8988T (cell line): ENCODE measurements at places on chromosomes 6 and 20.

GRCh38 chr20:39549733-39550132, 587.6 kb downstream of the DHX35 start:
- no peak for DNase-seq

DNA sequence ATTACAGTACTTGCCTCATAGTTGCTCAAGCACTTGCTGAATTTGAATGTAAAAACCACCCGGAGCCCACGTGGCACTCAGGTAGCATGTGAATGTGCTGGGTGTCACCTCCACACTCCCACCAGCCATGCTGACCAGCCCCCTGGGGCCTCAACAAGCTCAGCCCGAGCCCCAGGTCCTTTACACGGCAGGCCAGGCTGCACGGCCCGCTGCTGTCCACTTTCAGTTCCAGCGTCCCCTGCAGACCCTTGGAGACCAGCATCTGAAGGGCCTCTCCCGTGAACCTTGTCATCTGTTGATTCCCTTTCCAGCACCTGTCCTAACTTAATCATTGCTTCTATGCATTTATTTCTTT, 33.3 kb upstream of the ZBP1 start:
- DNase-seq, result no peak

GRCh38 chr20:38297916-38298674, 5.9 kb upstream of the BPI start:
- no peak for DNase-seq

GRCh38 chr6:44234101-44235025, 11.0 kb downstream of the SLC29A1 start:
- peak; percentile 76 for DNase-seq
